ENCODE measurements at places on chromosomes 1 and 21.

- DNase-seq: no peak
Observed at GRCh38 chr1:161162806-161163205, 3.4 kb upstream of the PPOX start.

- DNase-seq: no peak
Observed at GRCh38 chr1:110243146-110243545, 33.0 kb downstream of the KCNC4 start.

DNA sequence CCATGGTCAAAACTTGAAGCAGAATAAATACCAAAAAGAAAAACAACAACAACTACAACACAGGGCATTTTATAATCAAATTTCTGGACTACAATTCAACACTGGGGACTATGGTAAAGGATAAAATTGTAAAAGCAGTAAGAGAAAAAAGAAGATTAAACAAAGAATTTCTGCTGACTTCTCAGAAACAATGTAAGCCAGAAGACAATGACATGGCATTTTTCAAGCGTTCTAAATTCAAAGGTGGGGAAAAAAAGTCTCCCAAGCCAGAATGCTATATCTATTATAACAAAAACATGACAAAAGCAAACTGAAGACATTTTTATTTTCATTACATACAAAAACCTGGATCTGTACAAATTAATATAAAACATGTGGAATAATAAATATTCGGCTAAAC, 433.1 kb downstream of the NPHP4 start:
- no peak for DNase-seq

GRCh38 chr21:17050156-17050555, 462.7 kb upstream of the CXADR start:
- DNase-seq: no peak

GRCh38 chr1:100299521-100300222, 33.7 kb downstream of the RTCA start:
- no peak for DNase-seq

DNA sequence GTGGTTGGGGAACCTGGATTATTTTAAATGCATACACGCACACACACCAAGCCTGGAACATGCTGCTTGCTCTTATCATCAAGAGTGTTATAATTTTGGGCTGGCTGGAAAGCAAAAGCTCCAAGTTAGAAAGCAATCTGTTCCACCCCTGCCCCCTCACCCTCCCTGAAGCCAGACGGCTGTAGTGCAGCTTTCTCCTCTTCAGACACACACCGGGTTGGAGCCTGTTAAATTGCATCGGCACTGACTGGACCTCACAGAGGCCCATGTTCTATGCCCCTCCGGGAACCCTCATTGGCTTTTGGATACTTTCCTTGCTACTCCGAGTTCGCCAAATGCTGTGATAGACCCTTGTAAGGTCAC, 90.6 kb upstream of the KCNJ15 start:
- no peak for DNase-seq

DNA sequence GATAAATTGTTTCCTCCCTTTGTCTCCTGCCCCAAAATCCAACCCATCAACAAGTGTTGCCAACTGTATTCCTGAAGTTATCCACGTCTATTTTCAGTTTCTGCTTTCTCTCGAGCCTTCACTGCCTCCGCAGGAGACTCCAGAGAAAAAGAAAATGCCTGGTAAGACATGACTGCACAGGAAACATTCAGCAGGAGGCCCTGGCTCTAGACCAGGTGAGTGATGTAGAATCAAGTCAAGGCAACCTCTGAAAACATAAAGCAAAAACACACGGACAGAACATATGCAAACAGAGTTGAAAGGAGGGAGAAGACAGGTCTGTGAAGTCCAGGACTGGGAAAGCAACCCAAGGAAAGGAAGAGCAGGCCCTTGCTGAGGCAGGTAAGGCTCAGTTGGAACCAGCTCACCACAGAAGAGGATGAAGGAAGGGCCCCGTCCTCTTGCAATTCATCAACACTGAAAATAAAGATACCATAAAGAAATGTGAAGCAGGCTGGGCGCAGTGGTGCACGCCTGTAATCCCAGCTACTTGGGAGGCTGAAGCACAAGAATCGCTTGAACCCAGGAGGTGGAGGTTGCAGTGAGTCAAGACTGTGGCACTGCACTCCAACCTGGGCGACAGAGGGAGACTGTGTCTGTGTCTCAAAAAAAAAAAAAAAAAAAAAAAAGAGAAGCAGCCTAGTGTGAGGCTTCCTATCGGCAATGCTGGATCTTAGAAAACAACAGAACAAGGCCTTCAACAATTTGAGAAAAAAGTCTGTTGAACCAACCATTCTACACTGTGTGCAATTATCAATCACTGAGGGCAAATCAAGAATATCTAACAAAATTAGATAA, 8.8 kb downstream of the NOL9 start:
- no peak for DNase-seq

- no peak for DNase-seq
Observed at GRCh38 chr1:99507906-99508732, 137.8 kb upstream of the PALMD start.

- DNase-seq: no peak
Observed at GRCh38 chr1:42777852-42778251, 6.9 kb upstream of the TMEM269 start.

DNA sequence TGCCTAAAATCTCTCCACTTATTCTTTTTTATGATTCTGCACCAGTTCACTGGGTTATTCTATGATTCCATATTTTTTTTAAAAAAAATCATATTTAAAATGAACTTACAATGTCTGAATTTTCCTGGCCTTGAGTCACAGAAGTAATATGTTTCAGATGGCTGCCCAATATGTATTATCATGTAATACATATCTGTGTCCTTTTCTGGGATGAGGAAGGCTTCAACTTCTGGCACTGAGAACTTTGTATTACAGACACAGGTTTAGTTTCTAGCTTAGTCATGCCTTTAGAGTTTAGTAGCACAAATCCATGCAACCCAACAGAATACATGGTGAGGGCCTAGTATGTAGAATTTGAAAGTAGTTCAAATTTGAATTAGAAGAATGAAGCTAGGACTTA, 7.8 kb upstream of the HSD17B7 start:
- no peak for DNase-seq

- no peak for DNase-seq
Observed at GRCh38 chr1:34166625-34167361, 1.8 kb upstream of the CSMD2 start.

- DNase-seq: no peak
Observed at GRCh38 chr1:7931446-7931812, 9.2 kb downstream of the TNFRSF9 start.

GRCh38 chr1:1217621-1218523, 3.9 kb upstream of the TNFRSF4 start:
- no peak for DNase-seq

DNA sequence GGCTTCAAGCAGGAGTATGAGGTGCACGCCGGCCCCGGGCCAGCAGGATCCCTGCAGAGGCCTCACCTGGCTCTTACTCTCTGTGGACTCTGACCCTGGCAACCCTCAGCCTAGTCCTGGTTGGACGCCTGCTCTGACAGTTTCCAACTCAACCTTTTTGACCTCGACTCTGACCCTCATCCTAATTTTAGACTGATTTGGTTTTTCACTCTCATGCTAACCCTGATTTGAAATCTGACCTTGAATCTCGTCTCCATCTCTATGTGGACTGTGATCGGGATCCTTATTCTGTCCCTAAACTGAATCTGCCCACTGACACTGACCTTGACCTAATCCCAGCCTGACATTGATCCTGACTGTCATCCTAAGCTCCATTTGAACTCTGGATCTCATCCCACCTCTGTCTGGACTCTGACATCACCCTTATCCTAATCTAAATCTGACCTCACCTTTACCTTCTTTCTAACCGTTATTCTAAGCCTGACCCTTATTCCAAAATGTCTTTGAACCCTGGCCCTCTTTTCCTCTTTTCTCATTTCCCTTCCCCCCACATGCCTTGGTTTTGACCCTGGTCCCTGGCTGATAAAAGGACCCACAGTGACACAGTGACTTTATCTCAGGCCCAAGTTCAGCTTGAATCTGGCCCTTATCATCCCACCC, 67.8 kb downstream of the PTPRU start:
- no peak for DNase-seq

DNA sequence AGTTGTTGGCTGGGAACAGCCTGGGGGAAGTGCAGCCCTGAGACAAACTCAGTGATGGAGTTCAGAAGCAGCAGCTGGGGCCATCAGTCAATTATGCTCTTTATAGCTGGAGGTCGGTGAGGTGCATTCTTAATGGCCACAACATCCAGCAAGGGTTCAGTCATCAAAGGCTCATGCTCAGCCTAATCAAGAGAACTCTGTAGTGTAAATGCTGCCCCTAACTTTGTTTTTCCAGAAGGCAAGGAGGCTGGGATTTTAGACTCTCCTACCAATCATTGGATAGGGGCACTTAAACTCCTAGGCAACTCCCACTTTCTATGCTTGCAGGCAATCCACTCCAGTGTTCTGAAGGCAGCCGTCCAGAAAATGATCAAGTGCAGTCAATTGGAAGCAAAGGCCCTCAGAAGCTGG, 15.0 kb upstream of the RGS4 start:
- DNase-seq: no peak

GRCh38 chr1:52913014-52913413, 8.5 kb downstream of the ECHDC2 start:
- DNase-seq: no peak

- DNase-seq: no peak
Observed at GRCh38 chr1:95876276-95876675, 642.3 kb downstream of the RWDD3 start.

GRCh38 chr21:32143241-32143939, 135.5 kb downstream of the MIS18A start:
- DNase-seq: no peak
